ENCODE measurements at places on chromosomes 1 and 21.

- DNase-seq, result no peak
Observed at GRCh38 chr21:46480466-46480865, 21.8 kb downstream of the DIP2A start.

- no peak for DNase-seq
Observed at GRCh38 chr21:43772425-43772821, 3.7 kb downstream of the CSTB start.

- no peak for DNase-seq
Observed at GRCh38 chr1:198829356-198829755, 190.5 kb downstream of the PTPRC start.

DNA sequence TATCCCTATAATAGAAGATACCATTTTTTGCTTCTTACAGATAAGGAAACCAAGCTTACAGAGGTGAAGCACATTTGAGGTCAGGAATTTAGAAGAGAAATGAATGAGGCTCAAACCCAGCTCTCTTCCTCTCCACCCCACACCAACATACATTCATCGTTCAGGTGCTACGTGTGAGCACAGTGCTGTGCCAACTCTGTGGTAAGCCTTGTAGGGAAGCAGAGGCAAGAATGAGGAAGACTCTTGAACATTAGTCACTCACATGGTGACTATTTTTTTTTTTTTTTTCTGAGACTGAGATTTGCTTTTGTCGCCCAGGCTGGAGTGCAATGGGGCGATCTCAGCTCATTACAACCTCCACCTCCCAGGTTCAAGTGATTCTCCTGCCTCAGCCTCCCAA lies 314.0 kb downstream of the NTNG1 start:
- DNase-seq, result no peak

- DNase-seq, result no peak
Observed at GRCh38 chr1:205569411-205570172, 62.2 kb downstream of the ELK4 start.

DNA sequence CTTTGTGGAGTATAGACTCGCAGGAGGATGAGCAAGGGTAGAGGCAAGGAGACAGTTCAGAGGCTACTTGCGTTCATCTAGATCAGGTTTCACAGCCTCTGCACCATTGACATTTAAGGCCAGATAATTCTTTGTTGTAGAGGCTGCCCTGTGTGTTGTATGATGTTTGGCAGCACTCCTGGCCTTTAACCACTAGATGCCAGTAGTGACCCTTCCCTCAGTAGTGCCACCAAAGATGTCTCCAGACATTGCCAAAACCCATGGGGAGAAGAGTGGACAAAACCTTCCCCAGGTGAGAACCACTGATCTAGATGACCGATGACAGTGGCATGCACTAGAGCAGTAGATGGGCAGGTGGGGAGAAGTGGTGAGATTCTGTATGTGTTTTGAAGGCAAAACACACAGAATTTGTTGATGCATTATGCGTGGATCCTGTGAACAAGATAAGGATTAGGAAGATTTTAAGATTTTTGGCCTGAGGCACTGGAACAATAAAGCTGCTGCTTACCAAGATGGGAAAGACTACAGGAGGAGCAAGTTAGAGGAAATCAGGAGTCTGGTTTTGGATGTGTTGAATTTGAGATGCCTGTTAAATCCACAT lies 9.9 kb upstream of the COG2 start:
- DNase-seq, result peak; percentile 10

GRCh38 chr1:77605246-77606026 lies 77.0 kb downstream of the ZZZ3 start:
- DNase-seq, result no peak

DNA sequence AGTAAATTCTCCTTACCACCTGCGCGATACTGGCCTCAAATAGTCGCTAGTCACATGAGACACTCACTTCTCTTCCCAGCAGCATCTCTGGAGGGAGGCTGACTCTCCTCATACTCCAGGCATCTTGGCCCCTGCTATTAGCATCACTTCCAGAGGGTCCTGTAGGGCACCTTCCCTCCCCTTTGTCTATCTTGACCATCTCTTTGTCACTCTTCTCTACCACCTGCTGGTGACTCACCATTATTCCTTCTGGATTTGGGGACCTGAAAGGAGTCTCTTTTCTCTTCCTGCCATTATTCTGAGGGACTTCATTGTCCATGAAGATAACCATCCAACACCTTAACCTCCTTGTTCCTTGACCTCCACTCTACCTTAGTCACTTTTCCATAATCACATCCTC lies 31.7 kb upstream of the GPR37L1 start:
- DNase-seq, result no peak

- DNase-seq, result no peak
Observed at GRCh38 chr21:35102488-35103371, 53.6 kb upstream of the RUNX1 start.

DNA sequence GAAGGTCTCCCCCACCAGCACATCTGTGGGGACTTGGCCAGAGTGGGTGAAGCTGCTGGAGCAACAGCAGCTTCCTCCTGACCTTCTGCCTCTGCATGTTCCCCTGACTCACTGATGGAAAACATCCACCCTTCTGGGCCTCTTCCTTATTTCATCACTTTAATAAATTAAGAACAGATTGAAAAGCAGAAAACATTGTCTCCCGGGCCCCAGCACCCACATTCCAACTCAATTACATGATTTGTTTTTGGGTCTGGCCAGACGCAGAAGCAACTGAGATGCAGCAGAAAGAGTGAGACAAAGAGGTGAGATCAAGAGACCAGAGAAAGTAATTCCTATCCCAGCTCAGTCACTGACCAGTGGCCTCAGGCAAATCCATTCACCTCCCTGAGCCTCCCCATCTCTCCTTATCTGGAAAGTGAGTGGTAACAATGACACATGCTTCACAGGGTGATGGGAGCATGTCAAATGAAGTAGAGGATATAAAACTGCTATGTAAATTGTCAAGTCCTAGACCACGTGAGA lies 157.1 kb downstream of the ELAVL4 start:
- no peak for DNase-seq

- DNase-seq, result no peak
Observed at GRCh38 chr21:23394458-23394857, 2212.8 kb downstream of the MRPL39 start.

DNA sequence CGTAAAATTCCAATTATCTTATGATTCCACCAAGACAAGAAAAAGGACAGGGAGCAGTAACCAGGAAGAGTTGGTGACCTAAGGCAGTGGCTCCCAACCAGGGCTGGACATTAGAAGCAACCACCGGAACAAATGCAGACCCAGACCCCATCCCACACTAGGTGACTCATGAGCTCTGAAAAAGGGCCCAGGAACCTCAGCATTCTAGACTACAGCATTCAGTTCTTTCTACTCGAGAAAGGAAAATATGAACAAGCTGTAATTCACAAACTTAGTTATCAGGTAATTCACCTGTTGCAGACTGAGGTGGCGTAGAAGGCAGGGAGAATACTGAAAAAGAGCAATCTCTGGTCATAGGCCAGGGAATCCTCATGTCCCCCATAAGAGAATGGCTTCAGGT lies 138.4 kb upstream of the KRTAP19-8 start:
- DNase-seq, result no peak

DNA sequence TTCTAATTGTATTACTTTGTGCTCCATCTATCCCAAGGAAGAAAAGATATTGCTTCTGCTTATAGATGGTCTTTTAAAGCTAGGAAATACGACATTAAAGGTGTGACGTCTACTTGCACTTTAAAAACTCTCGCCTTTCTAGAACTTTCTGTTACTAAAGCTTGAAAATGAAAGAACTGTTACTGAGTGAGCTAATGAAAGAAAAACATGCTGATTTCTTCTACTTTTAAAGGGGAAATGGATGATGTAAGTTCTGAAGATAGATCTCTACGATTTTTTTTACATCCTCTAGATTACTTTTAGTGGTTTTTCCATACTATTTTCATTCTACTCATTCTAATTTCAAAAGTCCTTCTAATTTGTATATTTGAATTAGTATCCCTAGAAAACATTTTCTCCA lies 387.5 kb downstream of the USP25 start:
- DNase-seq, result no peak

DNA sequence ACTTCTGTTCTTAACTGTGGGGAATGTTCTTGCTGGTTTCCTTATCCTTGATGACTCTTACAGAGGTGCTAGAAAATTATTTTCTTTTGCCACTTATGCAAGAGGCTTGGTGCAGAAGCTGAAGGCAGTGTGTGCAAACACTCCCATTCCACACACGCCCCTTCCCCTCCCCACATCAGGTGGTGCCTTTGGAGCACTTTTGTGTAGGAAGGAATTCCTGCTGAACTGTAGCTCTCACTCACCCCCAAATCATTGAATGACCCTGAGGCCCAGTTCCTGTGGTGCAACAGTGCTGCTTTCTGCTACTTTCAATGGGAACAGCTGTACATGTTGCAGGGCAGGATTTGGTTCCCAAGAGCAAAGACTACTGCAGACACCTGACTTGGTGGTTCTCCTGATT lies 101.8 kb downstream of the CD247 start:
- no peak for DNase-seq

- no peak for DNase-seq
Observed at GRCh38 chr1:58528518-58528917, 18.0 kb downstream of the OMA1 start.

GRCh38 chr1:94624203-94624602 lies 82.6 kb upstream of the F3 start:
- DNase-seq, result no peak

- DNase-seq, result no peak
Observed at GRCh38 chr1:22801761-22802160, 91.1 kb downstream of the EPHB2 start.

- no peak for DNase-seq
Observed at GRCh38 chr1:29645586-29645985, 409.3 kb downstream of the PTPRU start.

DNA sequence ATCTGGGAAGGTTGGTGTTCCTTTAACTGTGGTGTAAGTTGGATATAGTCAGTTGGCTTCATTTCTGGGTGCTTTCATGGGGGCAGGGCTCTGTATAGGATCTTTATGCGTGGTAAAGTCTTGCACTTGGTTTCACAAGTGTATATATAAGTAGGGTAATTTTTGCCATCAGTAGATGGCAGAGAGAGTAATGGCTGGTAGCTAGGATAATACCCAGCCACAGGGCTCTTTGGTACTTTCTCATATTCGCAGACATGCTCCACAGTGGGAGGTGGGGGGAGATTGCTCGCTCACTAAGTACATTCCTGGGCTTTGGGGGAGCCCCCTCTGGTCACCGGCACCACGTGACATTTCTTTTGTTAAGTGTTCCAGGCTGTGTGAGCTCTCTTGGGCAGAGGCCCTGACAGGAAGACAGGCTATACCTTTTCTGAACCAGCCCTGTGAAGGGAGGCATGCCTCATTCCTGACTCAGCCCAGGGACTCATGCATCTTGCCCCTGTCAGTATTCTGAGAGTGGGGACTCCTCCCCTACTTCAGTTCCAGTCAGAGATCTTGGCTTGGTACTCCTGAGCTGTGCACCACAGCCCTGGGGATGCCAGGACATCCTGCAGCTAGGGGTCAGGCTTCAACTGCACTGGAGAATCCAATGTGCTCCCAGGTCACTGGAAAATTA lies 37.6 kb downstream of the FCRL2 start:
- no peak for DNase-seq

GRCh38 chr1:20185834-20186782 lies at the start of the genes PLA2G2C and UBXN10:
TSS of gene PLA2G2C (minus strand) at chr1:20186518. CDS start at chr1:20177363, 9,155 bp downstream.
TSS of gene UBXN10 (plus strand) at chr1:20186096. CDS start at chr1:20190562, 4,466 bp downstream.
- no peak for DNase-seq

DNA sequence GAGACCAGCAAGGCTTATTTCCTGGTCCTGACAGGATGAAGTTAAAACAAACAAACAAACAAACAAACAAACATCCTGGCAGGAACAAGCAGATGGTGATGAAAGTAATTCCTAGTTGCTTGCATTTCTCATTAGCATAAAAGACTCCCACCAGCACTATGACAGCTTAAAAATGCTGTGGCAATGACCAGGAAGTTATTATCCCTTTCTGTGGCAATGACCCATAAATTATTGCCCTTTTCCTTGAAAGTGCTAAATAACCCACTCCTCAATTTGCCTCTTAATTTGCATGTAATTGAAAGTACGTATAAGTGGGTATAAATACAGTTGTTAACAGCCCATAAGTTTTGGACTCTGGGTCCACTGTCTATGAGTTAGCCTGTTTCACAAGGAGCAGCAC lies 727.6 kb upstream of the NEGR1 start:
- DNase-seq, result no peak

- DNase-seq, result no peak
Observed at GRCh38 chr21:14989359-14989758, 75.4 kb downstream of the NRIP1 start.

DNA sequence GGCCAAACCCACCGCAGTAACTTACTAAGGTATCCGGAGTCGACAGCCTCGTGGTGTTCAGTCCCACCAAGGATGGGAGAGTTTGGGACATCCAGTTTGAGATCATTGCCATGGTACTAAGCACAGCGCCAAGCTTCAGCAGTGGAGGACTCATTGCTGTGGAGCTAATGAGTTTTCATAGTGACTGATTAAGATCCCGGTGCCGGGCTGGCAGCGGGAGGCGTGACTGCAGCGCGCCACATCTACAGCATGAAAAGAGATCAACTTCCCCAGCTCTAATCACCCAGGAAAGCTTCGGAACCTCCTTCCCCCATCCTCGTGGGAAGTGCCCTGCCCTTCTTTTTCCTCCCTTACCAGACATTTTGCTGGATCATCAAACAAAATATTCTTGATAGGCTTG lies 149.9 kb downstream of the OLFM3 start:
- no peak for DNase-seq

DNA sequence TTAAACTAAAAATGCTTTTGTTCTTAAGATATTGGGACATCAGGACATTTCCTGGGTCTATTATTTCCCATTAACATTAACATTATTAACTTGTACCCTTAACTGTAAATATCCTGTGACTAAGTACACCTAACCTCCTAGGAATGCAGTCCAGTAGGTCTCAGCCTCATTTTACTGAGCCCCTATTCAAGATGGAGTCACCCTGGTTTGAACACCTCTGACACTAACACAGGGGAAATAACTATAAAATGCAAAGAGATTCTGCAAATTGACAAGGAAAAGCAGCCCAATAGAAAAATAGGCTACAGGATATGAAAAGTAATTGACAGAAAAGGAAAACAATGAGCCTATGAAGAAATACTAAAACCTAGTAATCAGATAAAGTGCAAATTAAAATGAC lies 11.6 kb upstream of the NCMAP start:
- DNase-seq, result no peak

DNA sequence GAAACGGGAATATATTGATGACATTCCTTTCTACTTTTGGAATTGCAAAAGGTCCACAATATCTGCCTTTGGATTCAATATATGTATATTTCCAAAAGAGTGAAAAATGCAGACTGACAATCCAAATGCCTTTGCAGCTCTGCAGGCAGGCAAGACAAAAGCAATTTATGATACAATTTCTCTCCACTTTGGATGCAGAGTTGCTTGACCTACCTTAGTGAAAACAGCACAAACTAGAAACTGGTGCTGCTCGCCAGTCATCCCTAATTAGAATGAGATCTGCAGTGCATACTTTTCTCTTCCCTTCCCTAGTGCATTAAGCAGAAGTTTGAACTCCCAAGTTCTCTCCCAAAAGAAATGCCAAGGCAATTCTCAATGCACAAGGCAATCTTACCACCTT lies 56.8 kb downstream of the KIAA0319L start:
- DNase-seq, result no peak
